Left ventricle myocardium inferior (tissue), 1 donor: ENCODE measurements at places on chromosomes 12 and 14.

DNA sequence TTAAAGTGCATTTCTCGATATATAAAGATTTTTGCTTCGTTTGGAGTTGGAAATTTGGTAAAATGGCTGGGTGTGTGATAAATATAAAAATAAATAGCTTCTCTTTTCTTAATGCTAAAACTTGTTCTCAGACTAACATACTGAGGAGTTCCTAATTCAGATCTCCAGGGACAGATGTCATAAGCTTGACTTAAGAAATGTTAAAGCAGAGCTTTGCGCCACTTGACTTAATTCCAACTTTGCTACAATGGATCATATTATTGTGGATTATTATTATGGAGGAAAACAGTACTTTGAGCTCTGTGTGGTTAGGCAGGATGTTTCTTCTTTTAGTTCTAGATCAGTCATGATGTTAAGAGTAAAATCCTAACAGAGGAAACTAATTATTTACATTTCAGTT, 33.8 kb downstream of the GNG2 start:
- no peak for DNase-seq

GRCh38 chr12:72230589-72230988, 41.6 kb upstream of the TRHDE start:
- no peak for DNase-seq

DNA sequence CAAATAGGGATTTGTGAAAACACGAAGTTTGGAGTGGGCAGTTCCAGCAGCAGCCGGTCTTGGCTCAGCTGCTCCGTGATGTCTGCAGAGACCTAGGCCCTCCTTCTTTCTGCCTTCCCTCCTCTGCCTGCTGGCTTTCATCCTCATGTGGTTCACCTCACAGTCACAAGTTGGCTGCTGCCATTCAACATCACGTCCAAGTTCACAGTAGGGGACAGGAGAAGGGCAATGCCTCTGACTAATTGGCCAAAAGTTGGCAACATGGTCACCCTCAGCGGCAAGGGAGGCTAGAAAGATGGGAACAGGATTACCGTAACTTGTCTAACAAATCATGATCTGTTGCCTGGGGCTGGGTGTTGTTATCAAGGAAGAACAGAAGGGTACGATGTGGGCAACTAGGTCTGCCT, 7.8 kb upstream of the CACNA2D4 start:
- DNase-seq: no peak

DNA sequence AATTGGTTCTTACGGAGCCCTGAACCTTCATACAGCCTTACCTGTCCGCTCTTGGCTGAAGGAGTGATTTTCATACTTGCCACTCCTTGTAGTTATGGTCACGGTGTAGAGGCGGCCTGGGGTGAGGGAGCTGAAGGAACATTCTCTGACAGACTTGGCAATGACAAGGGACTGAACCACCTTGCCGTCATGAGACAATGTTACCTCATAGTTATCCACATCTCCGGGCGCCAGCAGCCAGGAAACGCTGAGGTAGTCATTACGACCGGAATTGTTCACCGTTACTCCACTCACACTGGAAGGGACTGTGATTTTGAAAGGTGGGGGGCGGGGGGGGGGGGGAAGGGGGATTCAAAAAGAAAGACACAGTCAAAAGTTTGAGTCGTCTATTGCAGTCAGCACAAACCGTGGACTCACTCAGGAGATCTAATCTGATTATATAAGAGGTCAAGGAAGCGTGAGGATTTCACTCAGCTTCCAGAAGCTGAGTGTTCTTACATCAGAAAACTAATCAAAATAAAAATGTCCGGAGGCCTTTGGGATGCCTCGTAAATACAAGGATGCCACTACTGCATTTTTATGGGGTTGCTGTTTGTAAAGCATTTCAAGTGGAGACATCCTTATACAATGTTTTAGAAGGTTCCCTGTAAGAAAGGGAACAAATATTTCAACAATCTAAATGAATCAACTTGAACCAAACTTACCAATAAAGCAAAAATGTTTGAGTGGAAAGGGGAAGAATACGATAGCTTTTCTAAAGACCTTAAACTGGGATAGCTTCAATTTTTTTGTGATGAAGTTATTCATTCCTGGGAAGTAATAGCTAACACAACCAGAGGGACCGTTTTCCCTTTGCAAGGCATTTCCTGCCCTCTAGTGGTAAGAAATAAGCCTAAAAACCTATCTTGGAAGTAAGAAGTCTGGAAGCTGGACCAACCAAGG, 60.6 kb downstream of the PTPRB start:
- DNase-seq: no peak

DNA sequence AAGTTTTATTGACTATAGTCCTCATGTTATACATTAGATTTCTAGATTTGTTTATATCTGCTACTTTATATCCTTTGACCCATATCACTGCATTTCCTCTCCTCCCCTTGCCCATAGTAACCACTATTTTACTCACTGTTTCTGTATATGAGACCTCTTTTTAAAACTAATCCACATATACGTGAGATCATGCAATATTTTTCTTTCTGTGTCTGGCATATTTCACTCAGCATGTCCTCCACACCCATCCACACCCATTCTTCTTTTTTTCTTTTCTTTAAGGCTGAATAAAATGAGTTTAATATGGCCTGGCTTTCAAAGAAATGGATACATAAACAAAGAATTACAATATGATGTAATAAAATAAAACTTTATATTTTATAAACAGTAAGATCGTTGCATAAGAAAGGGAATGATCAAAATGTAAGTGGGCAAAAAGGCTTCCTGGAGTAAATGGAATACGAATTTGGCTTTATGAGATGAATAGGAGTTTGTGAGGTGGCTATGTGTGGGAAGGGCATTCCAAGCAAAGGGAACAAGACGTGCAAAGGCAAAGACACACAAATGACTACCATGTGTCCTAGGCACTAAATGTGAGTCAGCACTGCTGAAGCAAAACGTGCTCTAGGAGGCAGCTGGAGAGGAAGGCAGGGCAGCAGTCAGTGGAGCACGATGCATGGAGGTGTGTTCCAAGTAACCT, 53.2 kb upstream of the HIF1A start:
- no peak for DNase-seq

DNA sequence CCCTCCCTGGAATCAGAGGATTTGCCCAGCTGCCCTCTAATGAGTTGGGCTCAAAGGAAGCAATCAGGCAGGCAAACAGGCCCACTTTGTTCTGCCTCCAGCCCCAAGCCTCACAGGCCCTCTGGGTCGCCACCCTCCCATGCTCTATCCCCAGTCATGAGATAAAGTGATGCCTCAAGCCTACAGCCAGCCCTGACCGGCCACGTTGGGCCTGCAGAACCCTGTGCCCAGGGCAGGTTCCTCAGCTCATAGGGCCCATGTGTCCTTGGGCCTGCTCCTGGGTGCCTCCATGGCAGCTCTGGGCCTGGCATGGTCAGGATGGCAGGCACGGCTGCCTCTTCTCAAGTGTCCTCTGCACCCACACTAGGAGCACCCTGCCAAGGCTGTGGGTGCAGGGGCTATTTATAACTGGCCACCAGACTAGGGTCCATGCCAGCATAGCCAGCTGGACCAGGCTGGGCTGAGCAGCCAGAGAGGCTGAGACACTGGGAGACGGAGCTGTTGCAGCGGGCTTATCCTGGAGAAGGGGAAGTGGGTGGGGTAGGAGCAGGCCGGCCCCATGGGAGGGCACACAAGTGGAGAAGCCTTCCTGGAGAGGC, 20.2 kb downstream of the HDAC7 start:
- peak; percentile 69 for DNase-seq

DNA sequence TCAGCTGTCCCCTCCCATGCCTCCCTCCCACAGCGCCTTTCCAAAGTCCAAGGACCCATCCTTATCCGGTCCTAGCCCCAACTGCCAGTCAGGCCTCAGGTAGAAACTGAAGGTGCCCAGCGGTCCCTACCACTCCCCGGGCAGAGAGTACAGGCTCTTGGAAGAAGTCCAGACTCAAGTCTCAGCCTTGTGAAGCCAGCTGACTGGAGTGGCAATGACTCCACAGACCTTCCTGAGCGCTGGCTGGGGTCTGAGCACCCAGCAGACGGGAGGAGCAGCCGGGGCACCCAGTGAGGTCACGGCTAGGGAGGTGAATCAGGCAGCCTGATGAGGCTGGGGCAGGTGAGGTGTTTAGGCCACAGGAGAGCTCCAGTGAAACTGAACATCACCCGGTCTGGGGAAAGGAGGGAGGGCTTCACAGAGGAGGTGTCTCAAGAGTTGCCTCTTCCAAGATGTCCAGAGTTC, 60.0 kb downstream of the ITPK1 start:
- no peak for DNase-seq

DNA sequence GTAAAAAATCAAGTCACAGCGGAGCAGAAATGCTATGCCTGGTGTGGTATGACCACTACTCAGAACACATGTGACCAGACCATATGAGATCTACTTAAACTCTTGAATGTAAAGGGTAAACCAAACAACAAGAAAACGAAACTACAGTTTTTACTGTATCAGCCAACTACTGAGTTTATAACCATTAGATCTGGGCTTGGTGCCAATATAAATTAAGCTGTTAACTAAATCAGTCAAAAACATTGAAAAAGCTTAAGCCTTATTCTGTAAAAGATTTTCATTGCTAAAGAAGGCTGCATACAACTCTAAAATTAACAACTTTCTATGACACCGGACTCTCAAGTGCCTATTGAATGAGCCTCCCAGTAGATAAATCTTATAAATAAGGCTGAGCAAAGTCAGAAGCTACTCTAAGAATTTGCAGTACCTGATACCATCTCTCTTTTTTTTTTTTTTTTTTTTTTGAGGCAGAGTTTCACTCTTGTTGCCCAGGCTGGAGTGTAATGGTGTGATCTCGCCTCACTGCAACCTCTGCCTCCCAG, 35.4 kb downstream of the SPTLC2 start:
- no peak for DNase-seq

- no peak for DNase-seq
Observed at GRCh38 chr12:71243370-71243769, 85.6 kb upstream of the TSPAN8 start.

- no peak for DNase-seq
Observed at GRCh38 chr14:104746934-104747481, 5.9 kb upstream of the SIVA1 start.

DNA sequence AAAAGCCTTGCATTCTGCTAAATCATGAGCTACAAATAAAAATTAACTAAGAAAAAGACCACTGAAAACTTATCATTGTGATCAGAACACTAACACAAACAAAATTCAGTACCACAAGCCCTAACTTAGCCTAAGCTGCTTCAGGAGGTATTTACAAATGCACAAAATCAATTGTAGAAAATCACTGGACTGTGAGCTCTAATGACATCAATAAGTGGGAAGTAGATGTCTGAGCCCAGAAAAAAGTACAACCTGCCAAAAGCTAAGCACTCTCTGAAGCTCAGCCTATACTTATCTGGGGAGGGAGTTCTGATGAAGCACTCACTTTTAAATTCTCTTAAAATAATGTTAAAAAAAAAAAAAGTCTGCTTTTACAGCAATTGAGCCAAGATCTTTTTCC, 92.9 kb downstream of the SLCO1B1 start:
- no peak for DNase-seq

GRCh38 chr12:76455582-76456345, 103.8 kb downstream of the OSBPL8 start:
- DNase-seq: no peak

DNA sequence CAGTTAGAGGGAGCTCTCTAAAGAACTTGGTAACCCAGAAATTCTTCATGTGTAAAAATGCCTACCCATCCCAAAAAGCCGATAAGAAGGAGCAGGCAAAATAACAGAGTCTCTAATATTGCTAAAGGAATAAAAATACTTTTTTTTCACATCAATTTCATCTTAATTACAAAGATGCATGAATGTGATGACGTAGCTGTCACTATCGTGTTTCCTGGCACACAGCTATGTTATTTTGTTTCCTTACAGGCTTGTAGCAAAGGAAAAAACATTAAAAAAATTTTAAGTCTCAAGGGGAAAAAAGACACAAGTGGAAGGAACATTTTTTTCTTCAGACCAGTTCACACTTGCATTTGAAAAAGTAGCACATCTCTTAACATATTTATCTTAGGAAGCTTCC, 10.3 kb upstream of the LGALS3 start:
- no peak for DNase-seq

GRCh38 chr12:92111256-92111655, 34.4 kb downstream of the BTG1 start:
- DNase-seq: no peak

GRCh38 chr14:75430526-75430925, 2.7 kb downstream of the JDP2 start:
- DNase-seq: peak; percentile 38

GRCh38 chr14:96261053-96261452, 5.0 kb downstream of the BDKRB1 start:
- no peak for DNase-seq

DNA sequence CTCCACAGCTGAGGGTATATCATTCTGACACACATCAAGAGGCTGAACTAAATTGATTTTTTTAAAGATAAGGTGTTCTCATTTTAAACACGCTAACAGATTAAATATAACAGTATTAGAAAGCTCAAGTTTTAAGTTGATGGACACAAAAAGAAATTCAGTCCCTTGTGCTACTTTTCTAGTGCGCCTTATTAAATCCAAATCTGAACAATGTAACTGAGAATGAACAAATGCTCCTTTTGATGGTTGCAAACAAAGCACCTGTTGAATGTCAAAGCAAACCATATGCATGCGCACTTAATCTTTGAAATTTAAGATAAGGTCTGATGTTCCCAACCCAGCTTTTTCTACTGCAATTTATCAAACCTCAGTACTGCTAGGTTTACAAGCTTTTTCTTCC, 401.9 kb downstream of the PAWR start:
- no peak for DNase-seq

- no peak for DNase-seq
Observed at GRCh38 chr14:100713705-100714104, 13.0 kb upstream of the DLK1 start.

DNA sequence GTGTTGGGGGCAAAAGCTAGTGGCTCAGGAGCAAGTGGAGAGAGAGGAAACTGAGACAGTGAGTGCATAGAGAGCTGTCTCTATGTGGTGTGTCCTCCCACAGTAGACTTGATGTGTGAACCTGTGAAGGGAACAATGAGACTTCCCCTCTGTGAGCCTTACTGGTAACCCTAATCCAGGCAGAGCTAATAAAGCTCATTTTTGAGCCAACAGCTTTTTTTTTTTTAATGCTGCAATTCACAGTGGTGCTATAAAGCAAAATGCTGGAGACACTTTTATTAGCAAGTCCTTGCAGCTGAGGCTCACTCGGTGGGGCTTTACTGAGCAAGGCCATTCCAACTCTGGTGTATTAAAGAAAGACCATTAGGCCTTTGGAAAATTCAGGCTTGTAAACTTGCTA, 26.9 kb downstream of the FBXW8 start:
- DNase-seq: no peak

DNA sequence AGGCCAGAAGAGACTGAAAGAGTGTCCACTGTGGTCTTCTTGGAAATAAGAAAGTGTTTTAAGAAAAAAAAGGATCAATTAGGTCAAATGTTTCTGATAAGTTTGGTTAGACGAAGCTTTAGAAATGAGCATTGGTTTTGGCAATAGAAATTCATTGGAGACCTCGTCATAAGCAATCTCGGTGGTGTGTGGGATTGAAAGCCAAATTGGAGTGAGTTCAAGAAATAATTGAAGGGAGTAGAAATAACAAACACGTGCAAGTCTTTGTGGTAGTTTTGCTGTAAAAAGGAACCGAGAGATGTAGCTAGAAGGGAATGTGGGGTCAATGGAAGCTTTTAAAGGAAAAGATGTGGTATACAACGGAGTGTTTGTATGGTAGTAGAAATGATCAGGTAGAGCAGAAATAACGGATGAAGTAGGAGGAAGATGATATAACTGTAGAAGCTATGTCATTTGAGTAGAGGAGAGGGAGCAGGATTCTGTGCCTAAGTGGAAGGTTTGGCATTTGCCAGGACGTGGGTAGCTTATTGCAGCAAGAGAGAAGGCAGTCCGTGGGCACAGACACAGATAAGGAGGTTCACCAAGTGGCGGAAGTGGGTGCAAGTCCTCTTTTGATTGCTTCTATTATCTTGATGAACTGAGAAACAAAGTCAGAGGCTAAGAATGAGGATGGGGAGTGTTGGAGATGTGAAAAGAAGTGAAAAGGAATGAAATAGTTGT, 146.2 kb downstream of the DACT1 start:
- DNase-seq: no peak
